ENCODE measurements at places on chromosomes 7 and 10.

DNA sequence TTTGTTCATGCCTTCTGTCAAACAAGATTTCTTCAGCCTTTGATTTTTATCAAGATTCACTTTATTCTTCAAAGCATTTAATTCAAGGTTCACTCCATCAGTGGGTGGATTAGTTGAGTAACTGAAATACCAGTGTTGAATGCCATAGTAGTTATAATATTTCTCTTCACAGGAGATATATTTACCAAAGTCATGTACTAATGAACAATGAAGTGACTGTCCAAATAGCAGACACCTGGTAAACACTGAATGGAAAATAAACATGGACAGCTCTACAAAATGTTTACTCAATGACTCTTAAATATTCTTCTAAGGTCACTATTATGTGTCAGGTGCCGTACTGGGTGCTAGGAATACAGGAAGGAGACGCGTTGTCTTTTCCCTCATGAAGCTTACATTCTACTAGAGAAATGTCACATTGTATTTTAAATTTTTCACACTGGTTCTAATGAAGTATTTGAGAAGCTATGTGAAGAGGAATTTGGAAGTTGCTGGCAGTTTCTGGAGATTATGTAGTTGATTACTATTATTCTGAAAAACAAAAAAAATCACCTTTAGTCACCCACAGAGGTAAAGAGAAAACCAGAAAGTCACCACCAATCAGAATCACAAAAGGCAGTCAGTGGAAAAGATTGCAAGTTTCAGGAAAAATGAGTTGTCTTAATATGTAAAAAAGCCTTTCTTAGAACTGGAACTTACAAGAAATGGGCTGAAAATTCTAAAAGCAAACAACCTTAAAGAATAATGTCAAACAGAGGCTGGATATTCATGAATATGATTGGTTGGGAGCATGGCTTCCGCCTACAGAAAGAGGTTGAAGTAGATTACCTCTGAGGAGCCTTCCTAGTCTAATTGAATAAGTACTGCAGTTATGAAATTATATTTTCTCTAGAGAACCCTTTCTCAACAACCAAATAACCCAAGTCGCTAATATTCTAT, 84.5 kb downstream of the RTKN2 start:
- DNase-seq = no peak

DNA sequence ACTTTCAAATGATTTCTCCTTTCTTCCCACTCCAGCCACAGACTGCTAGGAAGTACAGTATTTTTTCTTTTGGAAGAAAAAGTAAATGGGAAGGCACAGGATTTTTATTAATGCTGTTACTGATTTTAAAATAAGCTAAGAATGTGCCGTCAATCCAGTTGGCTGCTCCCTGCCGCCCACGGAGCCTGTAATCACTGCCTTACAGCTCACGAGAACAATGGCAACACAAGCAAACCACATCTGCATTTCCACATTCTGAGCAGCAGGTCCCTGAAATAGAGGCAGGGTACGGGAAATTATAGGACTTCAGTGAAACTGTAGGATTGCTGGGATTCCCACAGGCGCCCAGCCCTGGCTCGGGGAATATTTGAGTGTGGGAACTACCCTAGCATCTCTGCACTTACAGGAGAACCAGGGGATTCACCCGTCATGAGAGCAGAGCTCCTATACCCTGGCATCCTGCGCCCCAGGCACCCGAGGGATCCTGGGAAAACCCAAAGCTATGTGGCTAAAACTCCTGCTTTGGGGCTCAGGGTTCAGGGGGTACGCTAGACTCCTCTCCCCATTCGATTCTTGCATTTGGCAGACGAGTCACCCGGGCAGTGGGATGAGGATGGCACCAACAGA, 72.9 kb upstream of the TNS3 start:
- DNase-seq = no peak

- no peak for DNase-seq
These were observed 94.2 kb downstream of the EBF3 start for GRCh38 chr10:129869596-129870473.

DNA sequence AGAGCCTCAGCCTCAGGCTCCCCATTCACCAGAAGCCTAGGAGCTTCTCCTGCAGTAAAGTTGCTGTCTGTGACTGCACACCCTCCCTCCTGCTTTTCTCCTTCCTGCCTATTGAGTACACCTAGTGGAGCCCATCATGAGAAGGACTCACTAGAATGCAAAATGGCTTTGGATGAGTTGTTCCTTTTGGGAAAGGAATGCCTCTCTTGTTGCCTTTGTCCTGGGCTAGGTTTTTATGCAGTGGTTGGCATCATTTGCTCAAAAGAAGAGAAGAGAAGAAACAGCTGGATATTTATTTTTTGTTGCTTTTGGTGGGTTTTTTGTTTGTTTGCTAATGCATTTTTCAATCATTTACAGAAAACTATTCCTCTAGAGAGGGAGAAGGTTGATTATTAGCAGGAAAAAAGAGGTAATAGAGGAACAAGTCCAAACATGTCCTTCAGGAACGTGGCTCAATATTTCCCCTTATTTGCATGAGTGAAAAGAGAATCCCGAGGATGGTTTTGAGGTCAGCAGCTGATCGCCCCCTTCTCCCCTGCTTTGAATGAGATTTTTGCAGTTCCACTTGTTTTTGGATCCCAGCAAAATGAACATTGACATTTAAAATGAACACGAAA, 369.9 kb upstream of the NRP1 start:
- no peak for DNase-seq

- DNase-seq = no peak
These were observed 1.6 kb upstream of the AGK start for GRCh38 chr7:141549582-141549981.
